ENCODE measurements at places on chromosomes 1 and 21.

DNA sequence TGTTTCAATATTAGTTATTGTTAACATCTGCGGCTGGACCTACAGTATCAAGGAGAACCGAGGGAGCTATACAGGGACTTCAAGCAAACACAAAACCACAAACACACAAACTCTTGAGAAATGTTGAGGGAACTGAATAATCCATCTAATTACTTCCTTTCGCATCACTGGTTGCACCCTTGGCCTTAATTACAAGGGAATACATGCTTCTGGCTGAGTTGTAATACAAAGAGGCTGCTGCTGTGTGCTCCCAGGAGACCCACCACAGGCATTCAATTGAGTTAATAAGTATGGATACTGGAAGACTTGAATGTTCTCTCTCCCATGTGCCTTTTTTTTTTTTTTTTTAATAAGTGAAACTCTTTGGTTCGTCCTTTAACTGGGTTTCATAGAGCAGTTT lies 16.8 kb upstream of the SMYD2 start:
- DNase-seq: no peak

GRCh38 chr1:79760531-79760930 lies 754.0 kb upstream of the ADGRL4 start:
- DNase-seq: no peak

DNA sequence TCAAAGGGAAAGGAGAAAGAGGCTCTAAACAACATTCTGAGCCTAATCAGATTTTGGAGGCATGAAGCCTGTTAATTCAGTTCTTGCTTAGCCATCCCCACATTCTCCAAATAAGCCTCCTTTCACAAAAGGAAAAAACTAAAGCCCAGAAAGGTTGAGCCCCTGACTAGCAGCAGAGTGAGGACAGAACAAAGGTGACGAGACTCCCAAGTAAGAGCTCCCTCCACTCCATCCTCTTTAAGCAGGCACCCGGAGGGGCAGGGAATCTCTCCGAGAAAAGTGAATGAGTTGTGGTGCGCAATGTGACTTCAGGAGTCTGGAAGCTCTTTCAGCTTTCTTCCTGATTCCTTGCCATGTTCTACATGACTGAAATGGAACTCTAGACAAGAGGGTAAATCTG lies 43.4 kb upstream of the MYBPHL start:
- DNase-seq: no peak

DNA sequence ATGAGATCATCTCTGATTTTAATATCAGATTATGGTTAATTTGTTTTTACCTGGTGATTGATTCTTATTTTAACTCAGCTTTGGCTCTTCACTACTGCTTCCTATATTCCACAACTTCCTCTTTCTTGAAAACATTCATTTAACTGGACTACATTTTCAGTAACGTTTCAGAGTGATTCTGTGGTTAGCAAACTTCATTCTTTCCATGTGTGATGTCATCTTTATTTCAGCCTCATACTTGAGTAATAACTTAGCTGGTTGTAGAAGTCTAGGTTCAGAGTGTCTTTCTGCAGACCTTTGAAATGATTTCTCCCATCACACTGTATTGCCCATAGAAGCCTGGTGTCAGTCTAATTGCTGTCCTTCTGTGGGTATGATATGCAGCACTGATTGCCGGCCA lies 36.0 kb upstream of the SLC35F3 start:
- no peak for DNase-seq

- no peak for DNase-seq
These were observed 59.3 kb upstream of the NTPCR start for GRCh38 chr1:232891071-232891470.

DNA sequence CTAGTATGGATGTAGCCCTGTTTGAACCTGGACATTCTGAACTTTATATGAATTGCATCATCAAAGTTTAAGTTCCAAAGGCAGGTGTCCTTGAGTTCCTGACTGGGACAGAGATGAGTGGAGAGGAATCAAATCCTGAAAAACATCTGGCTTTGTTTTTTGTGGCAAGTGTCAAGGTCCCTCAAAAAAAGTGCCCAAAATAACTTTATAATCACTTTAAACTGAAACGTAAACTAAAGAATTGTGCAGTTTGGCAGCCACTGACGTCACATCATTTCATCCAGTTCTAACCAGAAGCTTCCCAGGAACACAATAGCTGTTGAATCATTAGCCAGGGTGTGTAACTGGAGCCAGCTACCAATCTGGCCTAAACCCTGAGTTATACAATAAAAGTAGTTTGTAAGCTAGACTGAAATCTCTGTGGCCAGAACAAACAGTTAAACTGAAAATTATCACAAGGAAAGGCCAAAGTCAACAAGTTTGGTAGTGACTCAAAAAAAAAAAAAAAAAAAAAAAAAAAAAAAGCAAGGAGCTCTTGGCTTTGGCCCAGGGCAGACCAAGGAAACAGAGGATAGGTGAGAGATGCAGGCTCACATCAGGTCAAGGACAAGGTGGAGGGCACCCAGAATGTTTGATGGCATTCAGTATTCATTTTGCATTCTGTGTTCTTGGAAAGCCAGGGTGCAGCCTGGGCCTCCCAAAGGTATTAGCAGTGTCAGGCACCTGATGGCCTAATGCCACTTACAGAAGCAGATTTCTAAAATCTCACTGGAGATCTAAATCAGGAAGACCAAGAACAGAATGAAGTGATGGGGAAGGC lies 74.3 kb downstream of the TNFSF18 start:
- no peak for DNase-seq

DNA sequence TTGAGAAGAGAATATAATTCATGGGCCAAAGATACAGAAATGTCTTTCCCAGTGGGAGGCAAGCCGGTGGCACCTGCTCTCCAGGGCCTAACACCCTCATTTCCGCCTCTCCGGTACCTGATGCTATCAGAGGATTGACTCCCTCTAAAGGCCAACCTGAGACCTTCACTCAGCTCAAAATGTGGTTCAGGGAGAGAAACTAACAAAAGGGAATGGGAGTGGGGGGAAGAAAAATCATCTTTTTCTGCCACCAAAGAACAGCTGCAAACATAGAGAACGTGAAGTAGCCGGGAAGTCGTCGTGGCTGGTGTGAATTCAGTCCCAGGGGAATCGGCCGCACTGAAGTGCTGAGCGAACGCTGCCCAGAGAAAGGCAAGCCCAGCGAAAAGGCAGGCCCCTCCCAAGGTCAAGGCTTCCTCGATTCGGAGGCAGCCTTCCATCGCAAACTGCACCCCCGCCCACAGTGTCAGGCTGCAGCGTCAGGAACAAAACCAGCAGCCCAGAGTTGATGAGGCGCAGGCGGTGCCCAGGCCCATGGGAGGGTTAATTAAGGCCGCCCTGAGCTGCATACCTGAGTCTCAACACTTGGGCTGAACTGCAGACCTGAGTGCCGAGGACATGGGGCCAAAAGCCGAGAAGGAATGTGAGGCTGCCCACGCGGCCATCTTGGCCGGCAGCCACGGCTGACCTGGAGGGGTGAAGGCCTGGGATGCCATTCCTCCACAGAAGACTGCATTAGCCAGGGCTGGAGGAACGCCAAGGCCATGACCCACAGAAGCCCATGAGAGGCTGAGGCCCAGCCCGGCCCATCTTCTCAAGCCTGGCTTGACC lies 160.2 kb downstream of the PSMG1 start:
- no peak for DNase-seq

All from activated CD4-positive, alpha-beta T cell treated with anti-CD3 and anti-CD28 coated beads, Interleukin-2, amount 10 ng/mL, durations not matched to agents 7 days and 5 days (primary cell).